AG09309 (cell line): ENCODE measurements at places on chromosomes 11 and 22.

DNA sequence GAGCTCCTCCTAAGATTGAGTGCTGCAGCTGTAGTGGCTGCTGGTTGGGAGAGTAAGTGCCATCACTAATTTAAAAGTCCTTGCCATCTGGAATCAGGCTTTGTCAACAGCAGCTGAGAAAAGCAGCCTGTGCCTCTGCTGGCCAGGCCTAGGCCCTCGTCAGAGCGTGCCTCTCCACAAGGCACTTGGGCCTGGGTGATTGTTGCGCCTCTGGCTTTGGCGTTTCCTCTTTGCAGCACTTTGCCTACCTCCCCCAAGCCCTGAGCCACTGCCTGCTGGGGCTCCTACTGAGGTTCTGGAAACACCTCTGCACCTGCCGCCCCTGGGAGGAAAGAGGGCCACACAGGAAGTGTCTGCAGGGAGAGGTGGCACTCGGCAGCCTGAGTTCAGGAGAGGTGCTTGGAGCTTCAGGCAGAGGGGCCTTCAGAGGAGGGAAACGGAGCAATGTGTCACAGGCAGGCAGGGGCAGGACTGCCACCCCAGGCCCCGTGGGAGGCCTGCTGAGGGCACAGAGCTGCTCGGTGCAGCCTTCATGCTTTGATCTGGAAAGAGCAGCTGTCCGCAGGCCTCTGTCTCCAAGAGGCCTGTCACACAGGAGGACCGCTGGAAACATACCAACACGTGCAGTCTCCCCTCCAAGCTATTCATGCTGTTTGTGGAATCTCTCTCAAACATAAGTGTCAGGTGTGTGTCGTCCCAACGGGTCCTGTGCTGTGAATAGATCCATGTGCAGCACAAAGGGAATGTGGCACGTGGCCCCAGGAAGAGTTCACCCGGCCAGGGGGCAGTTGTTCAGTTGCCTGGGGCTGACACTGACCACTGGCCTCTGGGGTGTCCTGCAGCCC lies 61.5 kb upstream of the EMID1 start:
- DNase-seq = no peak

- no peak for DNase-seq
Observed at GRCh38 chr11:16380941-16381568, 24.7 kb upstream of the SOX6 start.

DNA sequence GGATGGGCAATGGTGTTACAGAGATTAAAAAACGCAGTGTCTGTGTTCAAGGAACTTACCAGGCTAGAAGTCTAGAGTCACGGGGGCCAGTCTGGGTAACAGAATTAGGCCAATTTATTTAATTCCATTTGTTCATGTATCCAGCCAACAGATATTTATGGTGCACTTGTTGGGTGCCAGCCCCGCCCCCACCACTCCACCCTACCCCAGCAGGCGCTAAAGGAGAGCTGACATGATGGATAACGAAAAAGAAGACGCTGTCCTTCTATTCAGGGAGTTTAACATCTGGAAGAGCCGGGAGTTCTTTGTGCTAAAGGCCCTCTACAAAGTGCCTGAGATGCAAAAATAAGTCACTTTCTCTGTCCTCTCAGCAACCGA lies 1.1 kb upstream of the BMAL1 start:
- no peak for DNase-seq

DNA sequence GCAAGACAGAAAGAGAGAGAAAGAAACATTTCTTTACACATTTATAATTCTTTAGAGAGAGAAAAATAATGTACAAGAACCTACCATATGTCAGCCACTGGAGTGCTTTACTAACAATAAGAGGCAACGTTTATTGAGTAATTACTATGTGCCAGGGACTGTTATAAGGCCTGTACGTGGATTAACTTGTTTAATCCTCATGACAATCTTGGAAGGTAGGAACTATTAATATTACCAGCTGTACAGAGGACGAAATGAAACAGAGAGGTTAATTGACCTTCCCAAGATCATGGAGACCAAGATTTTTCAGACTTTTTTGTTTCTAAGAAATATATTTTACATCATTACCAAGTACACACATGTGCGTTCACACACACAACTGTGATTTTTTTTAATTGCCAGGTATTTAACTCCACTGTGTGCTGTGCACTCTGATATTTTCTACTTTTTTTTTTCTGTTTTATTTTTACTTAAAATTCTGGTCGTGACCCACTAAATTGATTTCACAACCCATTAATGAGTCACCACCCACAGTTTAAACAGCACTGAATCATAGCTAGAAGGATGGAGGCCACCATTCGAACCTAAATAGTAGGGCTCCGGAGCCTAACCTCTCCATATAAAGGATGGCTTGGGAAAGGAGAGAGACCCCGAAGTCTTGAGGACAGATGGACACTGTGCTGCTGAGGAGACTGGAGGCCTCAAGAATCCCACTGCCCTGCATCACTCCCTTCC lies 21.4 kb downstream of the CREB3L1 start:
- DNase-seq = peak; percentile 54

DNA sequence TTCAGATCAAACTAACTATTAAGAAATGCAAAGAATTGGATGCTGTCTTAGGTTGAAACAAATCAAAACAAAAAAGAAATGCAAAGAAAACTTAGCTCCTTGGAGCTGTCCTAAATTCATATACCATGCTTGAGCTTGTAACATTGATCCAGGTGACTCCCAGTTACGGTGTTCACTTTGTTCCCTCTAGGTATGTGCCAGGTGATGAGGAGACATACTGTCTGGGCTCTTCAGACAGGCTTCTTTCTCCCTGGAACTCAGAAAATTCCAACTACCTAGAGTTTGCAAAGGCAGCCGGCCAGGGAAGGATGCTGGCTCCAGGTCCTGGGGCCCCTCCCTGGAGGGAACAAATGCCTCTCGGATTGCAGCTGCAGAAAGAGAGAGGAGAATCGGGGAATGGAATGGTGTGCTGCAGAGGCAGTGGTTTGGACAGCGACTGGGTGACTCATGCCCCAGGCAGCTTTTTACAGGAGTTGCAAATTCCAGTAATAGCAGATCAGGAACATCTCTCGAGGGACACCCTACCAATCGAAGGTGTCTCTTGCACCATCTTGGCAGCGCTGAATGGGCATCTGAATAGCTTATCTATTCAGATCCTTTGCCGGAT lies 12.3 kb upstream of the ASPHD2 start:
- DNase-seq = peak; percentile 40

- no peak for DNase-seq
Observed at GRCh38 chr11:90252053-90252452, 29.2 kb upstream of the CHORDC1 start.

DNA sequence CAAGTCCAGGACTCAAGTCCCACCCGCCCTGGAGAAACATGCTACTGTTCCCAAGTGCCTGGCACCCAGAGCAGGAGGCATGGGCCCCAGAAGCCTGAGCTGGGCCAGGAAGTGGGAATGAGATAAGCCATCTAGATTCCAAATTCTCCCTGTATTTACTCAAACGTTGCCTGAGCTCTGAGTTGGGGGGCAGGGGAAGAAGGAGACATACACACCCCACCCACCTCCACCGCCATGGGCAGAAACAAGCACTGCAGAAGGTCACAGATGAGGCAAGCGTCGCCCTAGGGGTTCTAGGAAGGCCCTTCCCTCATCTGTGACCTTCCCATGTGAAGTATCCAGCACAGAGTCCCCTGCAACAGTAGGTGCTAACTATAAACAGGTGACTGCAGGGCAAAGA lies 54.0 kb downstream of the PLEKHA7 start:
- DNase-seq = no peak

GRCh38 chr11:36743039-36743438 lies 145.0 kb upstream of the RAG2 start:
- no peak for DNase-seq

DNA sequence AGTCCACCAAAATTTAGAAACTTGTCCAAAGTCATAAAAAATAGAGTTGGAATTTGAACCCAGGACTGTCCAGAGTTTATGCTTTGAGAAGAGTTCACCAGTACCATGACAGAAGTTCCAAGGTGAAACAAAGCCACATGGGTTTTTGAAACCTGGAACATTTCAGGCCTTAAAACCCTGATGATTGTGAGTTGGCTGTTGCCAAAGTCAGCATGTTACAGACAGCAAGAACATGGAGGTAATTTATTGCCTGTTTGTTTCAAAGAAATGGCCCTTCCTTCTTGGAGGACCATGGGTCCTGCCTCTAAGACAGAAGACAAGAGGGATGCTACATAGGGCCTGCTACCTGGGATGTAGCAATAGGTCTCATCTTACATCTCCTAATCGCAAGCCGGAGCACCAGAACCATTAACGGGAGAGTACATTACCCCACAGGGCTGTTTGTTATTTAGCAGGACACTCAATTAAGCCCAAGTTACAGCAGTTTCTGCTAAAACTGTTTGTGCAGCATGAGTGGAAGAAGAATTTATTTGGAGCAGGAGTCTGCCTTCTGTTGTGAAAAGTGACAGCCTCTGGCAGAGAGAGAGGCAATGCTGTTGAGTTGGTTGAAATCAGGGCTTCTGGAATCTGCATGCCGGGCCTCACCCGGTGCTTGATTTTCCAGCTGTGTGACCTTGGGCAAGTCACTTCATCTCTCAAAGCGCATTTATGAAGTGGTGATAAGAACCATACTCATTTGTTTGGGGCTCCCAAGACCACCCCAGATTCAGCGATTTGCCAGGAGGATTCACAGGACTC lies 136.2 kb downstream of the LDLRAD3 start:
- no peak for DNase-seq

DNA sequence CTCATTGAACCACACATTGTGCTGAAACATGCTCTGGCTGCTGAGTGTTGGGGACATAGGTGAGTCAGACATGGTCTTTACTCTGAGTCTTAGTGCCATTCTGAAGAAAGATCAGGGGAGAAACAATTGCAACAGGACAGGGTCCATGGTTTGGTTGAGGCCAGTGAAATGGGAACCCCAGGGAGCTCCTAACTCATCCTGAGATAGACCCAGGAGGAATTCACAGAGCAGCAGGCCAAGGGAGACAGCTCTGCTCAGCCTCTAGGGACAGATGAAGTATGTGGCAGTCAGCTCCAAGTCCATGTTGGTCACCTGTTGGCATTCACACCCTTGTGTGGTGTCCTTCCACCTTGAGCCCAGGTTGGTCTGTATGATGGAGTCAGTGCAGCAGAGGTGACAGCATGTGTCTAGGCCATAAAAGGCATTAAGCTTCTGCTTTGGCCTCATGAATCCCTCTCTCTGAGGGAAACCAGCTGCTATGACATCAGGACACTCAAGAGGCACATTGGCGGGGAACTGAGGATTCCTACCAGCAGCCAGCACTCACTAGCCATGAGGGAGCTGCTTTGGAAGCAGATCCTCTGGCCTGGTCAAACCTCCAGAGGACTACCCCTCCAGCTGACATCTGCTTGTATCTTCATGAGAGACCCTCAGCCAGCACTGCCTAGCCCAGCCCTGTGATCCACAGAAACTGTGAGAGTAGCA lies 50.3 kb upstream of the MYEOV start:
- no peak for DNase-seq

GRCh38 chr11:32829680-32830412 lies at the start of gene PRRG4:
Gene PRRG4 (plus strand): TSS chr11:32829927. CDS start chr11:32830530, 603 bp downstream.
- no peak for DNase-seq

DNA sequence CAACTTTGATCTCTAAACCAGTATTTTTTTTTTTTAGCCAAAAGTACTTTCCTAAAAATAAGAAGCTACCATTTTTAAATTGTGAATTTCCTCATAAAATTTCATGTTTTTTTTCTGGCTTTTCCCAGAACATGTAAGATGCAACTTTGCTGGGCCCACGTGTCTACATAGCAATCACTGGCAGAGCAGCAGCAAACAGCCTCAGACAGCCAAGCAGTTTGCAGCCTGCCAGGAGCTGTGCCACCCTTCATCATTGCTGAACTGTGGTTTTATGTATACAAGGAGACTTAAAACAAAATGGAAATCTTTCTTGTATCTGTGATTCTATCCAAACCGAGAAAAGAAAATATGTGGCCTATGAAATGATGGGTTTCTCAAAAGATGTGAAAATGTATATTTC lies 110.2 kb downstream of the GRIA4 start:
- no peak for DNase-seq

GRCh38 chr11:71251151-71251721 lies 1.1 kb downstream of the SHANK2 start:
- no peak for DNase-seq

DNA sequence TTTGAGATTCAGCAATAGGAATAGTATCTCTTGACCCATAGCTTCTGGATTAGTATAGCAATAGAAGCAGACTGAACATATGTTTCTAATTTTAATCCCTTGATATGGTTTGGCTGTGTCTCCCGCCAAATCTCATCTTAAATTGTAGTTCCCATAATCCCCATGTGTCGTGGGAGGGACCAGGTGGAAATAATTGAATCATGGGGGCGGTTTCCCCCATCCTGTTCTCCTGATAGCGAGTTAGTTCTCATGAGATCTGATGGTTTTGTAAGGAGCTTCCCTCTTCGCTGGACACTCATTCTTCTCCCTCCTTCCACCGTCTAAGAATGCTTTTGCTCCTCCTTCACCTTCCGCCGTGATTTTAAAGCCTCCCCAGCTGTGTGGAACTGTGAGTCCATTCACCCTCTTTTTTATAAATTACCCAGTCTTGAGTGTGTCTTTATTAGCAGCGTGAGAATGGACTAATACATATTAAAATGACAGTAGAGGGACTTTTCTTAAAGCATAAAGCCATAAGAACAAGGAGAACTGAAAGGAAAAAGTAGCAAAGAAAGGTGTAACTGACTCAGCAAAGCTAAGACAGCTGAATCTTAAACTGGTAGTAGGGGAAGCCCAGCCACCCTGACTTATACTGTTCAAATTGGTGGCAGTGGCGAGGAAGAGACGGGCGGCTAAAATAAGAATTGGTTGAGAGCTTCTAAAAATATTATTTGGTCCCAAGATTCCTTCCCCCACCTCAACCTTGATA lies 20.3 kb upstream of the SLN start:
- no peak for DNase-seq

- DNase-seq = no peak
Observed at GRCh38 chr11:44595964-44596381, 30.5 kb downstream of the CD82 start.

- DNase-seq = no peak
Observed at GRCh38 chr22:24230911-24231656, 13.8 kb downstream of the GGT5 start.

- no peak for DNase-seq
Observed at GRCh38 chr22:45917146-45917545, 59.8 kb downstream of the WNT7B start.

DNA sequence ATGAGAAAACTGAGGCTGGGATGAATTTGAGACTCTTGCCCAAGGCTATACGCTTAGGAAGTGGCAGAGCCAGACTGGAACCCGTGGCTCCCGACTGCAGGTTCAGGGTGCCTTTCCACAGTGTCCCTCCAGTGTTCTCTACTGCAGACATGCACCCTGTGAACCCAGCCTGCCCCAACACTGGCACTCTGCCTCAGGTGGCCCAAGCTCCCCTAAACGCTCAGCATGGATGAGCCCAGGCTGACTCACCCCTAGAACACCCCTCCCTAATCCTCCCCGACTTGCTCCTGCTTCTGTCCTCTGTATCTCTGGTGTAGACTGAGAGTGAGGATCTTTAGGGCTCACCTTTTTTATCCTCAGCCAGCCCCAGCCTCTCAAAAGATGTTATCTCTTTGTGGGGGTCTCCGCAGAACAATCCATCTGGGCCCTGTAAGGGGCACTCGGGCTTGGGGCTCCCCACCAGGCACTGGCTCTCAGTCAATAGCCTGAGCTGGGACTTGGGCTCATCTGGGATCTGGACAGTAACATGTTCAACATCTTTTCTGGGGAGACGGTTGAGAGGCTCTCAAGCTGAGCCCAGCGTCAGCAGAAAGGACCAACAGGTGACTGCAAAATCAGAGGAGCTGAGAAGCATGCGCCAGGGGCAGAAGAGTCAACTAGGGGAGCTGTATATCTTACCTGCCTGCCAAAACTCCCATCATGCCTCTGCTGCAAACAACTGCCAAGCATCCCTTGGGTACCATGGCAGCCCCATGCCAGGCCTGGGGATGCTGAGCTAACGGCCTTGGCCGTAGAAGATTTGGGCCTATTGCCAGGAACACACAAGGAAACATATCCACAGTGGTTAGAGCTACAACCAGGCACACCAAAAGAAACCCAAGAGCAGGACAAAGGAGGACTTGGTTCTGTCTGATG lies 176.2 kb downstream of the BUD13 start:
- no peak for DNase-seq
